ENCODE measurements at places on chromosomes 1 and 21. TPM values are rescaled to one million over a fixed set of nuclear protein-coding genes. Genes with fewer than 3 reads are reported as not detected.

Gene SDC3
- 36.1 TPM for total RNA-seq

Gene SPRR2B
- not detected for total RNA-seq

Gene TMEM200B
- total RNA-seq, result 2.1 TPM

Gene SELENOF
- 190 TPM for total RNA-seq

Gene SNX7
- total RNA-seq, result 37.4 TPM

Gene ZNF648
- not detected for total RNA-seq

Gene SMYD3
- 17.4 TPM for total RNA-seq

Gene PTPRC
- total RNA-seq, result 1.4 TPM

Gene CHI3L2
- 0.77 TPM for total RNA-seq

Gene PLA2G2F
- not detected for total RNA-seq

Gene PEAR1
- total RNA-seq, result 16.1 TPM

Gene RIPPLY3
- total RNA-seq, result 1.2 TPM

Gene RXRG
- not detected for total RNA-seq
